Islet precursor cell (in vitro differentiated cells): ENCODE measurements at places on chromosomes 3 and 15.

GRCh38 chr3:59483191-59483590, 433.4 kb upstream of the CFAP20DC start:
- no peak for DNase-seq

DNA sequence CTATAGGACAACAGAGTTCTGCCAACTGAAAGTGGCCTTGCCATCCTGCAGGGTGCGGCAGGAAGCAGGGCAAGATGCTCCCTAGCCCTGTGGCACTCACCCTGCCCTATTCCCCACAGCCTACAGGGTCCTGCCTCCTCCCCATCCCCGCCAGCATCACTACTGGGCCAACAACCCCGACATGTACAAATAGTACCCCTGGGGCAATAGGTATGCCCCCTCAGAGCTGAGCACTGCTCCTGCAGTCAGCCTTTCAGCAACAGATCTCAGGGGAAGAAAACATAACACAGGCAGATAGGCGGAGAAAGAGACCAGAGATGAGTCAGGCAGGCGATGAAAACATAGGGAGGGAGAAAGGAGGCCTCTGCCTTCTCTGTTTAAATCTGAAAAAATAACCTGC, 74.7 kb downstream of the XXYLT1 start:
- no peak for DNase-seq

DNA sequence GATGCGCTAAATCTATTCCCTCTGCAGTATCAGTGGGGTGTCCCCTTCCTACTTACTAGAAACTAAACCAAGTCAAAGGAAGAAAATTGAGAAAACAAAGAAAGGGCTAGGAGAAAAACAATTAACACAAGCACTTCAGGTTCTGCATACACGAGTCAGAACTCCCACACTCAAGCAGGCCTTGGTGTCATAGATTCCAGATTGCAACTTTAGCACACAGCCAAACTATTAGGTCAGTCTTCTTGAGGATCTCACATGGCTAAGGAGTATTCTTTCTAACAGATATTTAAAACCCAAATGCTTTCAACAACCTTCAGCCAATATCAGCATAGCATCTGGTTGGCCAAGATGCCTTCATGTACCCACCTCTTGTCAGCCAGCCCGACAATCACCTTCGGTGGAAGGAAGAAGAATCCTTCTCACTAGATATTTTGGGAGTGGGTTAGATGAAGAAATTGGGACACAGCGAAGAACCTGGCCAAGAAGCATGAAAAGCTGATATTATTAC, 340.0 kb downstream of the VPS13C start:
- DNase-seq = no peak

DNA sequence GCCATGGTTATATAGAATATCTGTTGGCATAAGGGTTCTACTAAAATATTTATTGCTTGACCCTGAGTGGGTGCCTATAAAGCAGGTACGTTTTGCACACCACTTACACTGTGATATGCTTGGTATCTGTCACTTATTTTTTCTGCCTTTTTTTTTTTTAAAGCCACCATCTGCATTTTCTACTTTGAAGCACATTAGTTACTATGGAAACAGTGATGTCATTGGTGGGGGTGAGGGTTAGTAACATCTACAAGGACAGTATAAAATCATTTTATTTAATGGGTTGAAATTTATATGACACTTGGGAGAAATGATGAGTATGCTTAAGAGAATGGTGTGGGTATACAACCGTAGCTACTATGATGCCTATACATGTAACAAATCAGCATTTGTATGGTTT, 25.6 kb downstream of the SLCO3A1 start:
- DNase-seq = no peak

DNA sequence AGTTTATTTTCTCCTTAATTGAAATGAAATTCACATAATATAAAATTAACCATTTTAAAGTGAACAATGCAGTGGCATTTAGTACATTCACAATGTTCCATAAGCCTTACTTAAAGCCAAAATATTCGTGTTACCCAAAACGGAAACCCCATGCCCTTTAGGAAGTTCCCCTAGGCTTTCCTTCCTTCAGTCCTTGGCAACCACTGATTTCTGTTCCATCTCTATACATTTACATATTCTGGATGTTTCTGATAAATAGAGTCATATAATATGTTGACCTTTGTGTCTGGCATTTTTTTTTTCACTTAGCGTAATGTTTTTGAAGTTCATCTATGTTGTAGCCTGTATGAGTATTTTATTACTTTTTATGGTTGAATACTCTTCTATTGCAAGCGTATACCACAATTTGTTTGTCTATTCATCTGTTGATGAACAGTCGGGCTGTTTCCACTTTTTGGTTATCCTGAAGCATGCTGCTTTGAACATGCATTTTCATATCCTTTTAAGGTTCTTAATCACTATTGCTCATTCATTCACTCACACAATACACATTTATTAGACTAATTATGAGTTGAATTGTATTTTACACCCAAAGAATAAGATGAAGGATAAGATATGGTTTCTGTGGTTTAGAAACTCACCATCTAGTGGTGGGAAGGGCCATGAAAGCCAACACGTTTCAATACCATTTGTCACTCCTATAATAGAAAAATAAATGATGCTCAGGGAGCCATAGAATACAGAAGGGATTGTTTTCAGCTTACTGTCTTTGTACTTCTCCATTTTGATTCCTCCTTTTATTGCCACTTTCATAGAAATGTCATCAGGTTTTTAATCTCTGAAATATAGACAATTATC, 408.2 kb upstream of the CBLB start:
- no peak for DNase-seq

- DNase-seq = peak; percentile 91
Measured at GRCh38 chr3:105827959-105828358, 40.9 kb downstream of the CBLB start.

DNA sequence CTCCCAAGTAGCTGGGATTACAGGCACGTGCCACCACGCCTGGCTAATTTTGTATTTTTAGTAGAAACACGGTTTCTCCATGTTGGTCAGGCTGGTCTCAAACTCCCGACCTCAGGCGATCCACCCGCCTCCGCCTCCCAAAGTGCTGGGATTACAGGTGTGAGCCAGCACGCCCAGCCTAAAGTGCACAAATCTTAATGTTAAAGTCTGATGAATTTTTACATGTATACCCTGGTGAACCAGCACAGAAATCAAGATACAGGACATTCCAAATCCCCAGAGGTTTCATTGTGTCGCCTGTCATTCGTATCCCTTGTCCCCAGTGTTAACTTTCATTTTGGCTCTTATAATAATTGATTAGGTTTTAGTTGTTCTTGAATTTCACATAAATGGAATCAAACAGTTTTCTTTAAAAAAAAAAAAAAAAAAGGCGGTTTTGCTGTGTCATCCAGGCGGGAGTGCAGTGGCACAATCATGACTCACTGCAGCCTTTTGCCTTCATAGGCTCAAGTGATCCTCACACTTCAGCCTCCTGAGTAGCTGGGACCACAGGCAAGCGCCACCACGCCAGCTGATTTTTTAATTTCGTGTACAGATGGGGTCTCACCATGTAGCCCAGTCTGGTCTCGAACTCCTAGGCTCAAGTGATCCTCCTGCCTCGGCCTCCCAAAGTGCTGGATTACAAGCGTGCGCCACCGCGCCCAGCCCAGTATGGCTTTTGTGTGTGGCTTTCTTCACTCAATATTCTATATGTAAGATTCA, 1.5 kb upstream of the TM4SF19 start:
- DNase-seq = peak; percentile 66

GRCh38 chr3:184379358-184380184, at the start of gene CHRD:
TSS of gene CHRD (plus strand) at chr3:184380054. CDS start at chr3:184380319, 265 bp downstream.
- DNase-seq = peak; percentile 47

DNA sequence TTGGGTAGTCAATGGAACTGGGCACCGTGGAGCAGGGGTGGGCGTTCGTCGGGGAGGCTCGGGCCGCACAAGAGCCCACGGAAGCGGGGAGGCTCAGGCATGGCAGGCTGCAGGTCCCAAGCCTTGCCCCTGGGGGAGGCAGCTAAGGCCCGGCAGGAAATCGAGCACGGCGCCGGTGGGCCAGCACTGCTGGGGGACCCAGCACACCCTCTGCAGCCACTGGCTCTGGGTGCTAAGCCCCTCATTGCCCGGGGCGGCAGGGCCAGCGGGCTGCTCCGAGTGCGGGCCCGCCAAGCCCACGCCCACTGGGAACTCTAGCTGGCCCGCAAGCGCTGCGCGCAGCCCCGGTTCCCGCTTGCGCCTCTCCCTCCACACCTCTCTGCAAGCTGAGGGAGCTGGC, 21.5 kb upstream of the C2CD4B start:
- no peak for DNase-seq

DNA sequence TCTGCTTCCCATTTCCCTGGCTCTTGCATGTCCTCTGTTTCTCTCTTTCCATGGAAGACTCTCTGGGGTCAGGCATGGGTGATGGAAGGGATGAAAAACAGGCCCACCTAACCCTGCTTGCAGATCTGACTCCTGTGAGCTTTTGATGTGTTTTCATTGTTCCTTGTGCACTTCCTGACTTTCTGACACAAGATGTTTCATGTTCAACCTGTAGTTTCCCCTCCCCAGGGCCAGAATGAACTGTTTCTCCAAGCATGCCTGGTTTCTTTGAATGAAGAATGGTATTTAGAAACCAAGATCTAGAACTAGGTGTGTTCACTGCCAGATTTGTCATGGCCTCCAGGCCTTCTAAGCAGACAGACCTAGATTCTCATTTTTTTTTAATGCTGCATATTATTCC, 36.1 kb upstream of the CRTC3 start:
- no peak for DNase-seq

GRCh38 chr3:194631696-194632095, 1.5 kb downstream of the TMEM44 start:
- DNase-seq = peak; percentile 15

DNA sequence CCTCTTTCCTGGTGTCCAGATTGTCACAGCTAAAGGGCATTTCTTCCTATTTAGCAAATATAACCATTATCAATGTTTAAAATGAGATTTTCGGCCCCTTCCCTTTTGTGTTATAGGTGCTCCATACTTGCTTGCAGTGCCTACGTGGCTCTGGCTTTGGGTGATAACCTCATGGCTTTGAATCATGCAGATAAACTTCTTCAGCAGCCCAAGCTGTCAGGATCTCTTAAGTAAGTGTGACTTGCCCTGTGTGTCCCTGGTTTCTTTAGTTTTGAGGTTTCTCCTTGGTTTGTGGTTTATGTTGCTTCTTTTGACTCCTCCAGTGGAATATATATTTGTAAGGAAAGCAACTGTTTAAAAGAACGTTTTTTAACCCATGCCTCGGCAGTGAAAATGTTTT, 58.5 kb upstream of the TRIM71 start:
- DNase-seq = no peak

DNA sequence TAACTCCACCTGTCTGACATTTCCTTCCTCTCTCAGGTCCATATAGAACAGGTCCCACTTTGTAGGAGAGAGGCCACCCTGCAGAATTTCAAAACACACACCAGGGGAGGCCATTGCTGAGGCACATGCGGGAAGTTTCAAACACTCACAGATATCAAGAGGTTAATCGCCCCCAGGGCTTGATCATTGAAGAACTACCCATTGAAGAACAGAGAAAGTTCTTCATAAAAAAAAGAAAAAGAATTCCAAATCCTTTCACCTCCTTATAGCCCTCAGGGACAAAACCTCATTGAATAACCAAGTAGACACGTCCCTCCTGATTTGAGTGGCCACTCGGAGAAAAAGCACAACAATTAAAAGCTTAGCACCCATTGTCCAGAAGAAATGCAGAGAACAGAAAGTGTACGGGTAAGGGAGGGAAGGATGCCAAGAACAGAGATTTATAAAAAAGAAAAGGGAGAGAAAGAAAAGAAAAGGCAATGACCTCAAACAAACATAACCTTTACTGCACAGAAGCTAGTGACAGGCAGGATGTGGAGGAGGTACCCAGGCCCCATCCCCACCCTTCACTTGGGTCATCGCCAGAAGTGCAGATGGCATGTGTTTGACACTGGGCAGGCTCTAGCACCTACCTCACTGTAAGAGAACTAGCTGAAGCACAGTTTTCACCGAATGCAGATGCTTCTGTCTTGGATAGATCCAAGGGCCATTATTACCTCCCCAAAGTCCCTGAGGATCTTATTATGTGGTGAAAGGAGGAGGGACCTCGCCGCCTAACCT, 112.3 kb upstream of the HES1 start:
- no peak for DNase-seq

DNA sequence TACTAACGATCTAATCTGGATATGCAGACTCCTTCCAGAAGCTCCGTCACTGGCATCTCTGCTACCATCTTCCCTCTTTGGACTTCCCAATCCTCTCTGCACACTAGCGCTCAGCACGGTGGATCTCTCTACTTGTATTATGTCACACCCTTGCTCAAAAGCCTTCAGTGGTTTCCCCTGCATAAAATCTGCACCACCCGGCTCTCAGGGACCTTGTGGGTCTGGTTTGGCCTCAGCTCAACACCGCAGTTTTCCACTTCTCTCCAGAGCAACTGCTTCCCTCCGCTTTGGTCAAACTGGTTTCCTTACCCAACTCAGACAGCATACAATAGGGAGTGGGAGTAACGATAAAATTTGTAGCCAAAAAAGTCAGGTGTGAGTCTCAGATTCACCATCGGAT, 30.7 kb upstream of the HES1 start:
- no peak for DNase-seq

GRCh38 chr3:194089357-194090177, 46.4 kb upstream of the HES1 start:
- DNase-seq = peak; percentile 96

DNA sequence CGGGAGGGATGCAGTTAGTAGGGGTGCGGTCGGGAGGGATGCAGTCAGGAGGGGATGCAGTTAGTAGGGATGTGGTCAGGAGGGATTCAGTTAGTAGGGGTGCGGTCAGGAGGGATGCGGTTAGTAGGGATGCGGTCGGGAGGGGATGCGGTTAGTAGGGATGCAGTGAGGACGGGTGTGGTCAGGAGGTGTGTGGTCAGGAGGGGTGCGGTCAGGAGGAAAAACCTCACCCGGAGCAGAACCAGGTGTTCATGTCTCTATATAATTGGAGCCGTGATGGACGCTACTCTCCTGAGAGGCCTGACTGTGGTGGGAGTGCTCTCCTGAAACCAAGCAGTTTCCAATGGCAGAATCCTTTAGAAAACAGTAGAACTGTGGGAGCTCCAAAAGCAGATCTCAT, 95.8 kb downstream of the BDH1 start:
- no peak for DNase-seq

GRCh38 chr3:25292595-25292994, 135.5 kb upstream of the RARB start:
- DNase-seq = no peak

DNA sequence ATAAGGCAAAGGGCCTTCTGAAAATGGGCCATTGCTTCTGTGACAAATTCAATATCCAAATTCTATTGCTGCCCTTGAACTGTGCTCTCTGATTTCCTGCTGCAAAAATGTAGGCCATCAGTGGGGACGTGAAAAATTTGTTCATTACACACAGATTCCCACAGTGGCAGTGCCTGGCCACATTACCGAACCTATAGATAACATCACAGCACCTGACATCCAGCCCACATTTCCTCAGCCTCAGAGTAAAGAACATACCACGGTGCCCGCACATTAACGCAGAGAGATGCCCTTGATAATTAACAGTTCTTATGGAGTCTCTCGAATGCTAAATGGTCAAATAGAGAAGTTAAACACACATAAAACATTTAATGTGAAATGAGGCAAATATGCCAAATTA, 931.6 kb upstream of the CFAP20DC start:
- DNase-seq = no peak

GRCh38 chr3:194905696-194906095, 220.0 kb downstream of the FAM43A start:
- no peak for DNase-seq
